ENCODE measurements at places on chromosomes 1 and 21.
A peak's percentile ranks its signal among the peaks of the same experiment; 100 is the strongest.

DNA sequence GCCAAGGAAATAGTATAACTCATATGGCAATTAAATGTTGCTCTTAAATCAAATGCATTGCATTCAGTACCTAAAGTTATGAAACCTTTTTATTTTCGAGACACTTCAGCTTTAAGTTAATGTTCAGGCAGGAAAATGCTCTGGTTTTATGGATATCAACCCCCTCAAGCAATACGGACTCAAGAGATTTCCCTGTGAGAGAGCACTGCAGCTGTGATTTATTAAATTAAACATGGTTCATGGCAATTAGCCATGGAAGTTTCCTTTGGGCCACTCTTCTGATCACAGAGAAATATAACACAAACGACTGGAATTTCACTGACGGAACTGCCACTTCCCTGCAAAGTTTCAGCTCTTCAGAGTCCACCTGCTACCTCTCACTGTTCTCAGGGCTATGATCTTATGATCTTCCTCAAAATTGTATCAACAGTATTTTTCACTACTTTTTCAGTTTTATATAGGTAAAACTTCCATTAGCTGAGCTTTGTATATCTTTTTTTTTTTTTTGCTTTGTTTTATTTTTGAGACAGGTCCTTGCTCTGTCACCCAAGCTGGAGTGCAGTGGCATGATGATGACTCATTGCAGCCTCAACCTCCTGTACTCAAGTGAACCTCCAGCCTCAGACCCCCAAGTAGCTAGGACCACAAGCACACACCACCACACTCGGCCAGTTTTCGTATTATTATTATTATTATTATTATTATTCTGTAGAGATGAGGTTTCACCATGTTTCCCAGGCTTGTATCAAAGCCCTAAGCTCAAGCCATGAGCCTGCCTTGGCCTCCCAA lies 923.1 kb upstream of the TMPRSS15 start:
- no peak for DNase-seq

DNA sequence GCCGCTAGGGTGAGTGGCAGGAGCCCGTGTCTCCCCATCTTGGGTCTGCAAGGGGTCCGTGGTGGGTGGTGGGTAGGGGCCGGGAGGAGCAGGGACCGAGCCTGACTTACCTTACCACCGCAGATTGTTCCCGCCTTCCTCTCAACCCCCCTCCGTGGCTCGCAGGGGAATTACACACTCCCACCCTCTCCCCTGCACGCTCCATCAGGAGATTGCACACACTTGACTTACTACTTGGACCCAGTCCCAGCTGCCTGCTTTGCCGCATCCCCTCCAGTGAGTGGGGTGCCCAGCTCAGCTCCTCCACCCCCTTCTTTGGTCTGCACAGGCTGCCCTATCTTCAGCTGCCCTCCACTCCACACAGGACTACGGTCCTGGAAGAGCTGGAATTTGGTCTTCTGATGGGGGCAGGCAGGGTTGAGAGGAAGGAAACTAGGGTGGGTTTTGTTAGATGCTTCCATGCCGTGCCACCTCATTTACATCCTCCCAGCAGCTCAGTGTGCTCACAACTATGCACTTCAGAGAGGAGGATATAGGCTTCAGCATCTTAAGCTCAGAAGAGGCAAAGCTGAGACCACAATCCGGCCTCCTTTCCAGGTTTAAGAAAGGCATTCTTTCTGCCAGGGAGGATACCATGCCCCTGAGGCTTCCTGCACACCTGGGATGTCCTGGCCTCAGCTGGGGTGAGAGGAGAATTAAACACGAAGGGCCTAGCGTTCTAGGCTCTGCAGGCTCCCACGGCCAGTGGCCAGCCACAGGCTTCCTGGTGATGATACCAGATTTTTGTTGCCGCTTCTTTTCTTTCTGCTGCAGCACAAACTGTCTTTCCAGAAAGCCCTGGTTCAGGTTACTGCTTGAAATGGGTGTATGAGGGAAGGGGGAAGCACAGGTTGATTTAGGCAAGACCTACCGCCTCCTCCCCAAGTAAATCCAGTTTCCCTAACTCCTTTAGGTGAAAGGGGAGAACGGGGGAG lies 2.3 kb downstream of the KCNC4 start:
- no peak for DNase-seq

GRCh38 chr1:61005614-61006580 lies 76.5 kb upstream of the NFIA start:
- no peak for DNase-seq

GRCh38 chr1:200973937-200974657 lies 49.4 kb downstream of the KIF21B start:
- DNase-seq: no peak

DNA sequence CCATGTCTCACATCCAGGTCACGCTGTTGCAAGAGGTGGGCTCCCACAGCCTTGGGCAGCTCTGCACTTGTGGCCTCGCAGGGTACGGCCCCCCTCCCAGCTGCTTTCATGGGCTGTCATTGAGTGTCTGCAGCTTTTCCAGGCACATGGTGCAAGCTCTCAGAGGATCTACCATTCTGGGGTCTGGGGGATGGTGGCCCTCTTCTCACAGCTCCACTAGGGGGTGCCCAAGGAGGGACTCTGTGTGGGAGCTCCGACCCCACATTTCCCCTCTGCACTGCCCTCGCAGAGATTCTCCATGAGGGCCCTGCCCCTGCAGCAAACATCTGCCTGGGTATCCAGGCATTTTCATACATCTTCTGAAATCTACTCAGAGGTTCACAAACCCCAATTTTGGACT lies 219.4 kb downstream of the LRRC7 start:
- DNase-seq: no peak

GRCh38 chr21:42833439-42833815 lies 45.9 kb downstream of the WDR4 start:
- peak; percentile 29 for DNase-seq

DNA sequence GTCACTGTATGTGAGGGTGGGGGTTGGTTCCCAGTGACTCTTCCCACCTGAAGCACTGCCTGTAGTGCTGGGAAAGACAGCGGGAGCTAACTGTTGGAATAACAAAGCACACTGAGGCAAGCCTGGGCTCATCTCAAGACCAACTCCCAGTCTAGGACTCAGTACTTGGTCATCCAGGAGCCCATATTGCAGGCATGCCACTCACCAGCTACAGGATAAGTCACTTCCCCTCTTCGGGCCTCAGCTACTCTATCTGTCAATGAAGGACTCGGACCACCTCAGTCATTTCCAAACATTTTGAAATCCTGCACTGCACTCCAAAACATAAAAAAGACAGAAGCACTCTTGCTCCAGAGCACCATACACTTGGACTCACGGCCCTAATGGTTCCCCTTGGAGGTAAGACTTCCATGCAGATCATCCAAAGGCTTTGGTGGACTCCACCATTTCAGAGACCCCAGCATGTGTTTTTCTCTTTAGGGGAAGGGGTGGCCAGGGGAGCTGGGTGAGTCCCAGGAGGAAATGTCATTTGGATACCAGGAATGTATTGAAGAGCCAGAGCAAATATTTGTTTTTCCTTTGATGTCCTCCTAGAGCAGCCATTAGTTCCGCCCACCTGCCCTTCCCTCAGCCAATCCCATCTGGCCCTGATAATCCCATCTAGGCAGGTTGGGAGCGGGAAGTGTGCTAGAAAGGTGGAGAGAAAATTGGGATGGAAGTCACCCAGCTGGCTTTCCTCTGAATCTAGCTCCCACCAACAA lies 3.1 kb downstream of the NUAK2 start:
- no peak for DNase-seq

DNA sequence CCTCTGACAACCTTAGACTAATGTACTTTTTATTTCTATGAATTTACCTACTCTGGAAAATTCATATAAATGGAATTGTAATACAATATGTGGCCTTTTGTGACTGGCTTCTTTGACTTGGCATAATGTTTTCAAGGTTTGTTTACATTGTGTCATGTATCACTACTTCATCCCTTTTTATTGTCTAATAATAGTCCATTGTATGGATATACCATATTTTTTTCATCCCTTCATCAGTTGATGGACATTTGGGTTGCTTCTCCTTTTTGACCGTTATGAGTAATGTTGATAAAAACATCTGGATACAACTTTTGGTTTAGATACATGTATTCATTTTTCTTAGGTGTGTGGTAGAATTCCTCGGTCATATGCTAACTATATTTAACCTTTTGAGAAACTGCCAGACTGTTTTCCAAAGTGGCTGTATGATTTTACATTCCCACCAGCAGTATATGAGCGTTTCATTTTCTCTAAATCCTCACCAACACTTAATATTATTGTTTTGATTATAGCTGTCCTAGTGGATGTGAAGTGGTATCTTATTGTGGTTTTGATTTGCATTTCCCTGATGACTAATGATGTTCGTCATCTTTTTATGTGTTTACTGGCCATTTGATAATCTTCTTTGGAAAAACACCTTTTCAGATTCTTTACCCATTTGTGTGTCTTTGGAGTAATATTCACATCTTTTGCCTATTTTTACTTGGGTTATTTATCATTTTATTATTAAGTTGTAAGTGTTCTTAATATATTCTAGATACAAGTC lies 3.5 kb downstream of the RO60 start:
- no peak for DNase-seq

GRCh38 chr1:94854458-94855306 lies 34.5 kb downstream of the SLC44A3 start:
- DNase-seq: peak; percentile 94

GRCh38 chr1:226649780-226650179 lies 89.3 kb downstream of the ITPKB start:
- no peak for DNase-seq

- no peak for DNase-seq
Observed at GRCh38 chr1:111906816-111907215, 82.7 kb downstream of the KCND3 start.

- no peak for DNase-seq
Observed at GRCh38 chr1:94864821-94865220, 44.7 kb downstream of the SLC44A3 start.

GRCh38 chr1:110070671-110071242 lies at the start of gene ALX3:
Gene ALX3 (minus strand): TSS chr1:110070672. CDS start chr1:110070612, 60 bp downstream.
- no peak for DNase-seq

DNA sequence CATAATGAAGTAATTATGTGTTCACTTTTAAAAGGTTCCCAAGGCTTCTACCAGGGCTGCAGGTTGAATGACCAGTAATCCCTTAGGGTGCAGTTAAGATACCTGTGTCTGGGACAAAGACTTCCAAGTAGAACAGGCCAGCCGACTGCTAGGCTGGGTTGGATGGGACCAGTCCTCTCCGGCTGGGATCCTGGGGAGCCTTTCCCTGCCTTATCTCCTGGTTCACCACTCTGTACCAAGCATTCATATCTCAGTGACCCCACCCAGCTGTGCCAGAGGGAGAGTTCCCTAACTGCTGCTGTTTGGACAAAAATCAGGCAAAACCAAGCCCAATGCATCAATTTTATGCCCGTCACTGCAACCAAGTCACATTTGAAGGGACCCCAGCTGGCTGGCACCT lies 116.2 kb upstream of the ATP1A1 start:
- DNase-seq: no peak

DNA sequence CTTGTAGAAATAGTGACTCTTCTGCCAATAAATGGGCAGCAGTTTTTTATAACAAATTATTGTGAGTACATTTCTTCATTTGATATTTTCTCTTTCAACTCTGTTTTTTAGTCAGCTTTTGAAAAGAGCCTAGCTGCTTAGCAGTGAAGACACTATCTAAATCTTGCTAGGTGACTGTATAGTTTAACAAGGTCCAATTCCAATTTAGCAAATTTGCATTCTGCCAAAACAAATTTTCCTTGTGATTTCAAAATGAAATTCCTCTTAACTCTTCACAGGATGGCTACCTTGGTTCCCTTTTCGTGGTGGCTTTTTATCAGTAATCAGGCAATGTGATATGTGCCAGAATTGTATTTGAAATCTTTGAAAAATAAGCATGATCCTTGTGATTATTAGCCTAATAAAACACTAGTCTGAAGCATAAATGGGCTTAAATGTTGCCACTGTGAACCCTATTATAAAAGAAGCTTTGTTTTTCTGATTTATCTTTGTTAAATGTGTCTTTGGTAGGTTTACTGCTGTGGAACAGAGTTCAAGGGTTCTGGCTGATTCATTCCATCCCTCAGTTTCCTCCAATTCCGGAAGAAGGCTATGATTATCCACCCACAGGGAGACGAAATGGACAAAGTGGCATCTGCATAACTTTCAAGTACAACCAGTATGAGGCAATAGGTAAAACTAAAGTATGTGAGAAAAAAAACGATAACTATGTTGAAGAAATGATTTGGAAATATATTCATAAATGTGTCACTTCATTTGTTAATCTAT lies 12.2 kb downstream of the DNASE2B start:
- no peak for DNase-seq

- no peak for DNase-seq
Observed at GRCh38 chr21:39052718-39053117, 130.5 kb downstream of the PSMG1 start.

GRCh38 chr21:43343992-43344886 lies 82.7 kb downstream of the SIK1 start:
- no peak for DNase-seq

DNA sequence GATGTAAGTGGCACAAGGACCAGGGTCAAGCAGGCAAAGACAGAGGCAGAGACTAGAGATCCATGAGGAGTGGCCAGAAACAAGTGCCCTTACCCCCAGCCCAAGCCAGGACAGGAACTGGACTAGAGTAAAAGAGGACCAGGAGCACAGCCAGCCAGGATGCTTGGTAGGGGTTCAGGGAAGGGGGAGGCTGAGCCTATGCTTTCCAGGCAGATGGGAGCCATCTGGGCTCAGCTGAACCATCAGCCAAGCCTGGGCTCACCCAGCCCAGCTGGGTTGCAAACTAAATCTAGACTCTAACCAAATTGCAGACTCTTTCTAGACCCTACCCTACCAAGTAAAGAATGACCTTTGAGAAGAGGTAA lies 15.2 kb downstream of the PDZK1IP1 start:
- DNase-seq: no peak

- no peak for DNase-seq
Observed at GRCh38 chr1:242673652-242674051, 149.2 kb upstream of the PLD5 start.

Data from AG20443 (cell line).